ENCODE measurements at places on chromosomes 5 and 9.
A peak's percentile ranks its signal among the peaks of the same experiment; 100 is the strongest.

DNA sequence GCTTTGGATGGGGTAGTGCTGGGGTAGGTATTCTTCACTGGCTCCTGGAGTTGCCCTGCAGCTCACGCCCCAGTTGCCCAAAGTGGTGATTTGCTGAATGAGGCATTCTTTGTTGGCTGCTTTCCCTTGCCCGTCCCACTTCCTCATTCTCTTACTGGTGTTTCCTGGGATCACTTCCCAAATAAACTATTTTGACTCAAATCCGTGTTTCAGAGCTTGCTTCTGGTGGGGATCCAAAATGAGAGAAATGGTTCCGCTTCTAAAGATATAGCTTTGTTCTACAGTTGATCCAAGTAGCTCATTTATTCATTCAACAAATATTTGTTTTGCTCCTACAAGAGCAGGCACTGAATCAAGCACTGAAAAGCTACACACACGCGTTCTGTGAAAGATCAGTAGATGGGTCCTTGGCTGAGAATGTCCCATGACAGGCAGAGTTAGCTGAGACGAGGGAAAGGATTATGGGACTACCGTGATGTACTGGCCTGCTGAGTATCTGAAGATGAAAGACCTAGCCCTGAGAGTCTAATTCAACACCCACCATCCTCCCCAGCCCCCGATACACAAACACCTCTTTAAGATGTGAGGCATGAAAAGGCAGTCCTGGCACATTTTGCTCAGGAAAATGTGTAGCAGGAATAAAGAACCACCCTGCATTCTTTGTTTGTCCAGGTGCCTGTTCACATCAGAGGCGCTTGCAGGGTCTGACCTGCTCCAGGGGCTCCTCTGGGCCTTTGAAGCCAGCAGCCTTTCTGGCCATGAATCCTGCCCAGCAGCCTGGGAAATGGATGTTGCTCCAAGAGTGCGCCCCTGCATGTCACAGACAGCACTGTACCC lies 143.1 kb upstream of the RANBP3L start:
- no peak for DNase-seq

DNA sequence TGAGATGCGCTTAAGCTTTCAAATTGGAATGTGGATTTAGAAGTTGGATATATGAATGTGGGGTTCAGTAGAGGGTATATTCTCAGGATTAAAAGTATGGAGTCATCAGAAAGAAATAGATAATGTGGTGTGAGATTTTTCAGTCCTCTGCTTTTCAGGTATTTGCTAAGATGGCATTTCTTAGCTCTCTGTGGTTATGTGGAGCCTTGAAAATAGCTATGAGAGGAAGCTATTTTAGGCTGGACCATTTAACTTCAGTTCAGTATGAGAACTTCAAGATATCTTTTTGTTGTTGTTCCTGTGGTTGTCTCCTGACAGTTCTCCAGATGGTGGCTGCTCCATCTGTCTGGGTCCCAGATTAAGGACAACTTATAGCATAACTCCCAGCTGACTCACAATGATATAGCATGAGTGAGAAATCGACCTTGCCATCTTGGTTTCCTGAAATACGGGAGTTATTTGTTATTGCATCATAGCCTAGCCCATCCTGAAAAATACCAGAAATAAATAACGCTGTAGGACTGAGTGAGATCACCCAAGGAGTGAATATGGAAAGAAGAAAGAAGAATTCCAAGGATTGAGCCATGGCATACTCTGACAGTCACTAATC lies 461.5 kb downstream of the ANXA1 start:
- no peak for DNase-seq

GRCh38 chr5:159467666-159468065 lies 137.4 kb upstream of the IL12B start:
- DNase-seq = no peak

GRCh38 chr5:131684051-131684450 lies 49.0 kb upstream of the RAPGEF6 start:
- no peak for DNase-seq

- no peak for DNase-seq
Measured at GRCh38 chr9:89252651-89253267, 58.2 kb upstream of the CKS2 start.

GRCh38 chr5:90409318-90410177 lies at the start of gene CETN3:
TSS of gene CETN3 (minus strand) at chr5:90409756. CDS start at chr5:90409661, 95 bp downstream.
- DNase-seq = peak; percentile 96
